ENCODE measurements at places on chromosomes 7 and 10.

GRCh38 chr10:33122014-33122809 is 164.2 kb upstream of the ITGB1 start:
- no peak for DNase-seq

GRCh38 chr10:122072491-122072890 is 83.5 kb downstream of the TACC2 start:
- no peak for DNase-seq

DNA sequence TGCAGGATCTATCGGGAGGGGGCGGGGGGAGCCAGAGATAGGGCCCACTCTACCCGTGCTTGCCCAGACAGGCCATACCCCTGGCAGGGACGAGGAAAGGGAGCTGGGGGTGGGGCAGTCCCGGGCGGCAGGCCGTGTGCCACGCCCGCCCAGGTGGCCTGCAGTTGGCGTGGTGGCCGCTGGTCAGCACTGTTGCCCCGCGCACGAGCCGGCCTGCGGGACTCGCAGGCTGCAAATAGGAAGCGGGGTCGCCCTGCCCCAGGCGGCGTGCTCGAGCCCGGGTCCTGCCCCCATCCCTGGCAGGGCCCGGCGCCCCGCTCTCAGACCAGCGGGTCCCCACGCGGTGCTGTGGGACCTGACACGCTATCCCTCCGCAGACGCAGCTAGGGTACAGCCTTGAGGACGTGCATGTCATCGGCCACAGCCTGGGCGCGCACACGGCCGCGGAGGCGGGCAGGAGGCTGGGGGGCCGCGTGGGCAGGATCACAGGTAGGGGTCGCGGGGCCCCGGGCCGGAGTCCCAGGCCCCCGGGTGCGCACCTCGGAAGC is 6.7 kb downstream of the PNLIPRP2 start:
- DNase-seq: no peak

DNA sequence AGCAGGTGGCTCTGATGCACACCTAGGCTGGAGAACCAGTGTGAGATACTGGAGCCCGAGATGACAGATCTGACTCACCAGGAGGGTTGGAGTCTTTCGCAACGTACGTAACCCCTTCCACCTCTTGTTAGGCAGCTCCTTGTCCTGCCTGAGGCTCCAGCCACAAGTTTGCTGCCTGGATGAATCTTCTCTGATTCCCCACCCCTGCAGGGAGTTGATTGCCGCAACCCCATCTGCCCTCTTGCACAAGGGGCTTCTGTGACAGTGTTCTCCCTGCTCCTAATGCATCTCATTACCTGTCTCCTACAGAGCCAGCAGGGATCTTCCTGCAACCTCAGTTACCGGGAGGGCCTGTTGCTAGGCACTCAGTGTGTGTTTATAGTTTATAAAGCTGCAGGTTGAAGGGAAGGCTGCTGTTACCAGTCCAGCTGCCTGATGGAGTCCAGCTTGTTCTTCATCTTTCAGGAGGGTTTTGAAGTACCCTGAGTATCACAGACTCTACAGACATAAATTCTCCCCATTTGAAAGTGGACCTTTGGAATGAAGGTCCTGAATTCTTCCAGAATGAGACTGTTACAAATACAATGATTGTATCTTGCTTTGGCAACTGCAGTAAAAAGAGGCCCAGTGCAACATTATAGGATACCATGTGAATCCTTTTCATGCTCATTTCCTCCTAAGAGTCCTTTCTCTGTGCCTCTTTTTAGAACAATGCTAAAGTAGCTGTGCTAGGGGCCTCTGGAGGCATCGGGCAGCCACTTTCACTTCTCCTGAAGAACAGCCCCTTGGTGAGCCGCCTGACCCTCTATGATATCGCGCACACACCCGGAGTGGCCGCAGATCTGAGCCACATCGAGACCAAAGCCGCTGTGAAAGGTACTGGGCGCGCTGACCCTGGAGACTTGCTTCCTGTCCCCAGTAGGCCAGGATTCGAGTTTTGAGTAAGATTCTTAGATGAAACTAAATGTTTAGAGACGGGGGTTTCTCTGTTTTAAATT is 6.5 kb downstream of the MDH2 start:
- no peak for DNase-seq

GRCh38 chr7:84729284-84729683 is 457.6 kb downstream of the SEMA3D start:
- no peak for DNase-seq

DNA sequence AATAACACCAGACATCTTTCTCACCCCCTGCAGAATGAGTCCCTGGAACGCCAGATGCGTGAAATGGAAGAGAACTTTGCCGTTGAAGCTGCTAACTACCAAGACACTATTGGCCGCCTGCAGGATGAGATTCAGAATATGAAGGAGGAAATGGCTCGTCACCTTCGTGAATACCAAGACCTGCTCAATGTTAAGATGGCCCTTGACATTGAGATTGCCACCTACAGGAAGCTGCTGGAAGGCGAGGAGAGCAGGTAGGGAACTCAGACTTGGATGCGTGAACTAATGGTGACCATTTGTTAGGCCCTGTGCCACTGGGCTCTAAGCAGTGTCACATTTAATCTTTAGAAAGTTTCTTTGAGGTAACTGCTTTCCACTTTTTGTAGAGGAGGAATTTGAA is 7.1 kb downstream of the VIM start:
- DNase-seq: no peak

DNA sequence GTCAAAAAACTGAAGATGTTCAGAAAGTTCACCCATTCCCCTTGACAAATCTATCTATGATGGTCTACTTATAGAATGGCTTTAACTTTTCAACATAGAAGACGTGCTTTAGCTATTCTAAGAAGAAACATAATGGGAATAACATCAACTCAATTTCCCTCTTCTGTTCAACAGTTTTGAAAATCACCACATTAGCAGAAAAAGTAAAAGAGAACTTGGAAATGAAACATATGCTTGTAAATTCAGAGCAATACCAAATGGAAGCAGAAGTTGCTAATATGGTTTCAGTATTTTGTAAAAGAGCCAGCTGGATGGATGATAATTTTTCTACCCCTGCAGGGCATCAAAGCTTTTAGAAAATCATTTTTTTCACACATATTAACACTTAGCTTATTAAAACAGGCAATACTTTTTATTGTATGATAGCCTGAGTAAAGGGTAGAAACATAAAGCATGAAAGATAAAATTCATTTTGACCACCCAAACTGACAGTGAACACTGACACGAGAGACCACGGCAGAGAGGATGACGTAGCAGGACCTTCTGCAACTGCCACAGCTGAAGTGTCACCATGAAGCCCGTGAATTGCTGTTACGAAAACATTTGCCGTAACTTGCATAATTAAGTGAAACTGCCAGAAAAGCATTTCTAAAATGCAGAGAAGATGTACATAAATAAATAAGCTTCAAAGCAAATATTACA is 39.2 kb upstream of the FEZF1 start:
- no peak for DNase-seq

DNA sequence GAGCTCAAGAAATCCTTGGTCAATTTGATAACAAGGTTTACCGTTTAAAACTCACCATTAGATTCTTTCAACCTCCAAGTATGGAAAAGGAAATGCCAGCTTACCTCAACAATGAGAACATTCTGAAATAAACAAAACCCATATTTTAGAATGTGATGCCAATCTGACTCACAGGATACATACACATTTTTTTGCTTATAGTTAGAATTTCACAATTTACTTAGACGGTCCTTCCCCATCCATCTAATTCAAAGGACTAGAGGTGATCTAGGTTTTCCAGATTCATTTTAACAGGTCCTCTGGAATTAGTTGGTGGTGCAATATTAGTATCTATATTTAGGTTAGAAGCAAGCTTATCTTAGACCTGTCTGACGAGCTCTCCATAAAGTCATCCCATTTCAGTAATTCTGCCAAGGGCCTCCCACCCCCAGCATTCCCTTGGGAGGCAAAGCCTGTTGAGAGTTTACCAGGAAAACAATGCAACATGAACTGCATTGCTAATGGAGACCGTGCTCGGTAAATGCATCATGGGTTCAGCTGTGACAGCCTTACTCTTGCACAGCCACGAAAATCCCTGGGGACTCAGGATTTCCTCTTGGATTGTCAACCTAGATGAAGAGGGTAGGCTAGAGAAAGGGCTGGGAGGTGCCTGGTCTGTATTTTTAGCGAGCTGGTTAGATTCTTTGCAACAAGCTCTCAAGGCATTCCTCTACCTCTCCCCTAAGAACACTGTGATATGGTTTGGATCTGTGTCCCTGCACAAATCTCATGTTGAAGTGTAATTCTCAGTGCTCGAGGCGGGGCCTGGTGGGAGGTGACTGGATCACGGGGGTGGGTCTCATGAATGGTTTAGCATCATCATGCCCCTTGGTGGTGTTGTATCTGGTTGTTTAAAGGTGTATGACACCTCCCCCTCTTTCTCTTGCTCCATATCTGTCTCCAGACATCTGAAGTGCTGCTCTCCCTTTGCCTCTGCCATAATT is 93.8 kb downstream of the PRTFDC1 start:
- no peak for DNase-seq

- no peak for DNase-seq
These were observed 23.2 kb downstream of the STEAP1B start for GRCh38 chr7:22476824-22477223.

- DNase-seq: no peak
These were observed 106.4 kb upstream of the GJD4 start for GRCh38 chr10:35498693-35499092.

- no peak for DNase-seq
These were observed 43.0 kb downstream of the TMEM130 start for GRCh38 chr7:98826811-98827231.

Measured in stimulated activated CD8-positive, alpha-beta memory T cell treated with anti-CD3 and anti-CD28 coated beads, Interleukin-2, amount 100 ng/mL, for 48 hours (primary cell).